ENCODE measurements at places on chromosomes 2 and 18.
A peak's percentile ranks its signal among the peaks of the same experiment; 100 is the strongest.

GRCh38 chr2:239803766-239804115 lies 221.4 kb downstream of the NDUFA10 start:
- no peak for DNase-seq

GRCh38 chr2:85342156-85342555 lies 12.2 kb downstream of the RETSAT start:
- DNase-seq = no peak

DNA sequence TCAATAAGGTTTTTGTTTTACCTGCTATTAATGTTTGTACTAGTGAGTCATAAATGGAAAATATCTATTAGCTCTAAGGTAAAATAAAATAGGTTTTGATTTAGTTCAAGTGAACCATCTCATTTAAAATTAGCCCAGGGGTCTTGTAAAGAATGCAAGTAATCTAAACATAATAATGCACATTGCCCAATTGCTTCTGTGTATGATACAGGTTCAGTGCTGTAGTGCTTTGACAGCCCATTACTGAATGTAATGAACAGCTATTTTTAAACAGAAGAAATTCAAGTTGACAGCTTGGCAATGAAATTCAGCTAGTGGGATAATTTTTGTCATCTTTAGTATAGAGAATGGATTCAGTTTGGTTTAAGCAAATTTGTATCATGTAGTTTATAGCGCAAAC lies 91.5 kb downstream of the CAMKMT start:
- DNase-seq = no peak

- peak; percentile 35 for DNase-seq
Observed at GRCh38 chr18:31683968-31684278, 458 bp downstream of the B4GALT6 start.

DNA sequence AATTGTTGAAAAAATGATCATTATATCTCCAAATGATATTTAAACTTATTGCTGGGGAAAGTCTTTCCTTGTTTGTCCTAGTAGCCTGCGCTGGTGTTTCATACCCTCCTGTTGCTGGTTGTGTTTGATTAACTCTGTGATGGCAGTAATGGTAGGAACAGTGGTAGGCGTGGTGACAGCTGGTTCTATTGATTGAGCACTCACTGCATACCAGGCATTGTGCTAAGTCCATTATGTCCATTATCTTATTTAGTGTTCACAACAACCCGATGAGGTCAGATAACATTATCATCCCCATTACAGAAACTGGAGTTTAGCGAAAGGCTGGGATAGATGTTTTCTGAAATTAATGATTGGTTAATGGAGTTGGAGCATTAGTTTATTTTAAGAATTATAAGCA lies 77.8 kb upstream of the STON1 start:
- DNase-seq = no peak
